ENCODE measurements at places on chromosomes 16 and 17.

DNA sequence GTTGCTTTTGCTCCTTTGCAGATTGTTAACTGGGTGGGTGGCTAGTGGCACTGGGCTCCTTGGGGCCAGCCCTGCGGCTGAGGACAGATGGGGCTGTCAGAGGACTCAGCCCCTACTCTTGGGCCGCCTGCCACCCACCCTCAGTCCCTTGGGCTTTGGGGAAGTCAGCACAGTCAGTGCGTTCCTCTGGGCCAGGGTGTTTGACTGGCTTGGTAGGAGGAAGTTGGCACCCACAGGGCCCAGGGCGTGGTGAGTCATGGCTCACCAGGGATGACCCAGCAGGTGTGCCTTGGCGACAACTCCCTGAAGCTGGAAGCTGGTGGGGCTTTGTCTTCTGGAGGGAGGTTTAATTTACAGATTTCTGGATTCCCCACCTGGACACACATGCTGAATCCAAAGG lies 32.4 kb downstream of the HAPSTR1 start:
- no peak for DNase-seq

DNA sequence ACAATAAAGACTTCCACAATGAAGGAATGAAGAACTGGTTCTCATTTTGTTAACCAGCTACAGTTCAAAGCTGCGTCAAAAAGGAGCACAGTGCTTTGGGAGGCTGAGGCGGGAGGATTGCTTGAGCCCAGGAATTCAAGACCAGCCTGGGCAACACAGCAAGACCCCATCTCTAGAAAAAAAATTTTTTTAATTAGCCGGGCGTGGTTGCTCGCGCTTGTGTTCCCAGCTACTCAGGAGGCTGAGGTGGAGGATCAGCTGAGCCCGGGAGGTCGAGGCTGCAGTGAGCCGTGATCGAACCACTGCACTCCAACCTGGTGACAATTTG lies 764 bp upstream of the SLC6A4 start:
- DNase-seq: no peak

DNA sequence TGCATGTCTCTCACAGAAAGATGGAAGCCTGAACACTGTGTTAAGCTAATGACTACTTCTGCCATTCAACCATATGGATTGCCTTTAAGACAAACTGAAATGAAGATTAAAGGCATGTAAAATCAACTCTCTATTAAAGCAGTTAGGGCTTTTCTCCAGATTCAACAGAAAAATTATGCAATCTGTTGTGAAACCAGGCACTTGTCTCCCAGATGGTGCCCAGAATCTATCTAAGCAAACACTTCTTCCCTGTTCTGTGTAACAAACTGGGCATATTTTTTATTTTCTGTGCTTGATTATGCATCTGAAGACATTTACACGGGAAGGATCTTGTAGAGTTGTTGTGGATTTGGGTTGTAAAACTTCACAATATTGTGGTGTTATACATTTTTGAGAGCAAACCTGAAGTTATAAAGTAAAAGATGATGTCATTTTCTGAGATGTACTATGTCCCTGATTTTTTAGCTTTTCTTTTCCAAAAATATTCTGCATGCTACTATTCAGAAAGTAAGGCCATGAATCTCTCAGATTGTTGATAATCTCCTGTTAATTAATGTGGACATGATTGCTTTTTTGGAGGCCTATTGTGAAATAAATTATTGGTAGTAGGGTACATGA lies 1550.3 kb downstream of the CDH8 start:
- no peak for DNase-seq

DNA sequence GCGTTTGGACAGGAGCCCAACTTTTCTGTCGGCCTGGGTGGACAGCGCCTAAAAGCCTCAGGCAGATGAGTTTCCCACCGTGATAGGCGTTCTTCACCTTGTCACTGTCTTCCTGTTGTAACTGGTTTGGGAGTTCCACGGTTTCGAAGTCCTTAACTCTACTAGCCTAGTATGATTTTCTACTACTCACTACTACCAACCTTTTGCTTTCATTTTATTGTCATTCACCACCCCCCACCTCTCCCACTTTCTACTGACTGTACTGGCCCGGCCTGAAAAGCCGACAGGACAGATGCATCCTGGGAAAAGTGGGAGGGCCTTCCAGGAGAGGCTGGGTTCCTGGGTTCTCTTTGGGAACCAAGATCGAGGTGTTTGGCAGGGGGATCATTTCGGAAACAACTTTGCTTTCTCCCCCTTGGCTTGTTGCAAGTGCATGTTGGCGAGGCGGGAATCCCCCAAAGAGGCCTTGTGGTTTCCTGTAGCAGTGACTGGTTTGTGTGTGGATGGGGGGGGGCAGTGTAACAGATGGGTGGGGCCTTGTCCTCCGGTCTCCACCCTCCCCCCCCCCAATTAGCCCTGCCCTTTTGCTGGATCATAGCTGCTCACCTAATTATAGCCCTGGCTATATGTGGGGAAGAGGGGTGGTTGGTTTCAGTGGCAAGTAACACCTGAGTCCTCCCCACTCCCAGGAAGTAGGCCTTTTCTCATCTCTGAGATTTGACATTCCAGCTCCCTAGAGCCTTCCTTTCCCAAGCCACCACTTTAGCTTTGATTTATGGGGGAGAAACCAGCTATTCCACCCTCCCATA lies 1.4 kb downstream of the EIF5A start:
- DNase-seq: peak; percentile 77

DNA sequence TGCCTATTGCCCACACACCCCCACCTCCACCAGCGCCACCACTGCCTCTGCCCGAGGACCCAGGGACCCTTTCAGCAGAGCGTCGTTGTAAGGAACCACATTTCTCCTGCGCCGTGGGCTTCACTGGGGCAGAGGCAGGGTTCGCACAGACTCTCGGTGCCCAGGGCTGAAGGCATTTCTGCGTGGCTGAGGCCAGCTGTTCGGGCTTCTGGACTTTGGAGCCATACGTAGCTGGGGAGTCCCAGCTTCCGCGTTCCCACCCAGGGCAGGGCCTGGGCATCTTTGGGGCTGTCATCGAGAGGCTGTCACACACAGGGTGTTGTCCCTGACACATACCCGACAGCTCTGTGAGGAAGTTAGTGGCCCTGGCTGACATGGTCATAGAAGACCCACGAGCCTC lies 16.0 kb upstream of the SMIM5 start:
- no peak for DNase-seq

DNA sequence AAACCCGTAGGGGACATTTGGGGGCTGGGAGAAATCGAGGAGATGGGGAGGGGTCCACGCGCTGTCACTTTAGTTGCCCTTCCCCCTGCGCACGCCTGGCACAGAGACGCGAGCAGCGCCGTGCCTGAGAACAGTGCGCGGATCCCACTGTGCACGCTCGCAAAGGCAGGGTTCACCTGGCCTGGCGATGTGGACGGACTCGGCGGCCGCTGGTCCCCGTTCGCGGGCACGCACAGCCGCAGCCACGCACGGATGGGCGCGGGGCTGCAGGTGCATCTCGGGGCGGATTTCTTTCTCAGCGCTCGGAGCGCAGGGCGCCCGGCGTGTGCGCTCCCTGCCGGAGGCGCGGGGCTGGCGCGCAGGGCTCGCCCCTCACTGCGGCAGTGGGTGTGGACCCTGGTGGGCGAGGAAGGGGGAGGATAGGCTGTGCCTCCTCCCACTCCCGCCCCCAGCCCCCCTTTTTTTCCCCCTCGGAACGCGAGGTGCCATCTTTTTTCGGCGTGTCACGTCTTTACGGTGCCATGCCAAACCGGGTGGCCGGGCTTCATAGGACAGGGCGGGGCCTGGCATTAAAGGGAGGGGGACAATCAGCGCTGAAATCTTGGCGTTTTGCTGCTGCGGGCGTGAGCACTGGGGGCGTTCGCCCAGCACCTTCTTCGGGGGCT lies 1.1 kb downstream of the MAPT start:
- DNase-seq: no peak

DNA sequence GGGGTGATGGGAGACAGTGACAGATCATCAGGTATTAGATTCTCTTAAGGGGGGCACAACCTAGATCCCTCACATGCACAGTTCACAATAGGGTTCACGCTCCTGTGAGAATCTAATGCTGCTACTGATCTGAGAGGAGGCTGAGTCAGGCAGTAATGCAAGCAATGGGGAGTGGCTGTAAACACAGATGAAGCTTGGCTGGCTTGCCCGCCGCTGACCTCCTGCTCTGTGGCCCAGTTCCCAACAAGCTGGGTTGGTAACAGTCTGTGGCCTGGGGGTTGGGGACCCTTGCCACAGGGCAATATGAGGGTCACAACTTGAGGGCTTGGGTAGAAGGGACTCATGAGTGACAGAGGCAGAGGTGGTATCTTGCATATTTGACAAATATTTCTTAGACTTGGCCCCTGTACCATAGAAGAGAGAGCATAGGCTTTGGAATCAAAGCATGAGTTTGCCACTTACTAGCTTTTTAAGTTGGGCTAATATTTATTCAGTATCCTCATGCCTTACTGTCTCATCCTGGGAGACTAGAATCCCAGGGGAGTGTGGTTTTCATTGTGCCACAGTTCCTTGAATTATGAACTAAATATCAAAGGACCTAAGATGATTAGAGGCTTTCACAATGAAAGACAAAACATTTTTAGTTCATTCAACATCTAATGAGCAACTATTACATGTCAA lies 133.4 kb downstream of the SPACA3 start:
- no peak for DNase-seq

DNA sequence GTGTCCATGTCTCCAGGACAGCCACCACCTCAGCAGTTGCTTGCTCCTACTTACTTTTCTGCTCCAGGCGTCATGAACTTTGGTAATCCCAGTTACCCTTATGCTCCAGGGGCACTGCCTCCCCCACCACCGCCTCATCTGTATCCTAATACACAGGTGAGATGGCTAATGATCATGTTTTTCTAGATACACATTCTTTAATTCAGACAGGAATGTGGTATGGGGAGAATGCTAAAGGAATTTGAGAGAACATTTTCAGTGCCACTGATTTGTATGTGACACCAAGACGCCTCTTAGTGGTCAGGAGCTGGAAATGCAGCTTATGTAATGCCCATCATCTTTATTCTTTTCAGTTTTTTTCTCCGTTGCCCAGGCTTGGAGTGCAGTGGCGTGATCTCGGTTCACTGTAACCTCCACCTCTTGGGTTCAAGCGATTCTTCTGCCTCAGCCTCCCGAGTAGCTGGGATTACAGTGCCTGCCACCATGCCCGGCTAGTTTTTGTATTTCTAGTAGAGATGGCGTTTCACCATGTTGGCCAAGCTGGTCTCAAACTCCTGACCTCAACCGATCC lies 8.9 kb upstream of the RAPGEFL1 start:
- DNase-seq: no peak

DNA sequence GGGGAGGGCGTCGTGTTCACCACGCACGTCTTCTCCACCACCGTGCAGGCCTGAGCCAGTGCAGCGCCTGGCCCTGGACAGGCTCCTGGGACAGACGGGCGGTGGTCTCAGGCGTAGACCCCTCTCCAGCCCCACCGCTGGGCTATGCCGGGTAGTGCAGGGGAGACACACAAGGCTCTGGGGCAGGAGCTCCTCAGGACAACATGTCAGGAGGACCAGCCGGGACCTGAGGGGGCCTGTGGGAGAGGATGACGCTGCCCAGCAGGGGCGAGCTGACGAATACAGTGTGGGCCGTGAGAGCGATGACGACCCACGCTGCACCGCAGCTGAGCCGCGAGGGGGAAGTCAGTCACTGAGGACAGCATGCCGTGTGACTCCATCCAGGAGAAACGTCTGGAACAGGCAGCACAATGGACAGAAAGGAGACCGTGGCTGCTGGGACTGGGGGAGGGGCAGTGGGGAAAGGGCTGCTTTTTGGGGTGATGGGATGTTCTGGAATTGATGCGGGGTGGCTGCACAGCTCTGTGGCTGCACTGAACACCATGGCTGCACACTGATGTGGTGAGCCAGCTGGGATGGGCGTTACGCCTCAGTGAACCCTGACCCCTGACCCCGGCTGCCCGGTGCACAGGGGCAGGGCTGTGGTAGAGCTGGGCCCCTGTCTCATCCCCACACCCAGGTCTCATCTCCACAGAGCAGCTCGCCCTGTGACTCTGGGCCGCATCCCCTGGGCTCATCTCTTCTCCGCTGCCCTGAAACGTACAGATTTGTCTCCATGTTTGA lies 20.2 kb downstream of the DNASE1 start:
- no peak for DNase-seq

DNA sequence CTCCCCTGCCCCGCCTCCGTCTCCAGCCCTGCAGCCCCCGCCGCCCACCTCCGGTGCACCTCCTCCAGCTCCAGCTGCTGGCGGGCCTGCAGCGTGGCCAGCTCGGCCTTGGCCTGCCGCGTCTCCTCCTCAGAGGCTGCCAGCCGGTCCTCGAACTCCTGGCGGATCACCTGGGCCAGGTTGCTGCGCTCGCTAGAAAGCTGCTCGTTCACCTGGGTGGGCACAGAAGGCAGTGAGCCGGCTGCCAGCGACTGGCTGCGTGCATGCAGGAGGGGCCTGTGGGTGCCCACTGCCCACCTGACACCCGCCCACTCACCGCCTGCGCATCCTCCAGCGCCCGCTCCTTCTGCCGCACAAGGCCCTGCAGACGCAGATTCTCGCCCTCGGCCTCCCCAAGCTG lies 24.6 kb upstream of the AATK start:
- DNase-seq: no peak

DNA sequence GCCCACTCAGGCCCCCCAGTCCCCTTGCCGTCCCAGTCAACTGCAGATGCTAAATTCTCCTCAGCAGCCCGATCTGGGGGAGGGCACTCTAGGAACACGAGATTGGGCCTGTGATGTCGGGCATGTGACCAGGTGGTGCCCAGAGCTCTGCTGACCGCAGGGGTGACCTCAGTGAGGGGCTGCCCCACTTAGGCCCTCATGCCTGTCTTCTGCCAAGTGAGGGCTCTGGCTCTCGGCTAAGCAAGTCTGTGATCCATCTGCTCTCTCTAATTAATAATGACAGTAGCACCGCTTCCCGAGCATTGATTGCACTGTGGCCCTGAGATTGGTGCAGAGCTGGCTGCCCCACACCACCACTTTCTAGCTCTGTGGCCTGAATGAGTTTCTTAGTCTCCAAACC lies 138.8 kb downstream of the MRM1 start:
- no peak for DNase-seq

GRCh38 chr16:138049-138417 lies 440 bp downstream of the NPRL3 start:
- no peak for DNase-seq

- no peak for DNase-seq
These were observed 42.2 kb upstream of the TNRC6C start for GRCh38 chr17:77916264-77916663.

- no peak for DNase-seq
These were observed 38.3 kb downstream of the ZFP90 start for GRCh38 chr16:68577352-68577853.

GRCh38 chr17:41126412-41126811 lies 2.4 kb upstream of the KRTAP4-12 start:
- DNase-seq: no peak

DNA sequence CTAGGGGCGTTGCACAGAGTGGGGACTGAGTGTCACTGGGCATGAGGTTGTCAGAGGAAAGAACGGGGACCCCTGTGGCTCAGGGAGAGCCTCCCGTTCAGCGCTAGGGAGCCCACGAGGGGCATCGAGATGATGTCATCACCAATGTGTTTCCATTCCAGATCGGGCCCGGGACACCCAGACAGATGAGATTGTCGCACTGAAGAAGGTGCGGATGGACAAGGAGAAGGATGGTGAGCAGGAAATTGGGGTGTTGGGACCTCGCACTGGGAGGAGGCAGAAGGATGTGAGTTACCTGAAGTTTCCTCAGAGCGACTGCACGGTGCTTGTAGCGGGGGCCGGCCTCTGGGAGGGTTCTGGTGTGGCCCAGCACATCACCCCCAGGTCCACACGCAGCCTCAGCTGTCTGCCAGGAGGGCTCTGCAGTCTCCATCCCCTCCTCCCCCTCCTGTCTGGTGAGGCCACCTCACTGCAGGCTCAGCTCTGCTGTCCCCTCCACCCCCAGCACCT lies 4.0 kb downstream of the CDK10 start:
- DNase-seq: no peak

Data from stimulated activated CD4-positive, alpha-beta T cell treated with anti-CD3 and anti-CD28 coated beads, Interleukin-12 subunit alpha, Interleukin-12 subunit beta, amount 100 ng/mL, for 24 hours (primary cell).